ENCODE measurements at places on chromosomes 1 and 21. TPM values are rescaled to one million over a fixed set of nuclear protein-coding genes. Genes with fewer than 3 reads are reported as not detected.
A peak's percentile ranks its signal among the peaks of the same experiment; 100 is the strongest.

The ACKR1 gene
- not detected for total RNA-seq

DNA sequence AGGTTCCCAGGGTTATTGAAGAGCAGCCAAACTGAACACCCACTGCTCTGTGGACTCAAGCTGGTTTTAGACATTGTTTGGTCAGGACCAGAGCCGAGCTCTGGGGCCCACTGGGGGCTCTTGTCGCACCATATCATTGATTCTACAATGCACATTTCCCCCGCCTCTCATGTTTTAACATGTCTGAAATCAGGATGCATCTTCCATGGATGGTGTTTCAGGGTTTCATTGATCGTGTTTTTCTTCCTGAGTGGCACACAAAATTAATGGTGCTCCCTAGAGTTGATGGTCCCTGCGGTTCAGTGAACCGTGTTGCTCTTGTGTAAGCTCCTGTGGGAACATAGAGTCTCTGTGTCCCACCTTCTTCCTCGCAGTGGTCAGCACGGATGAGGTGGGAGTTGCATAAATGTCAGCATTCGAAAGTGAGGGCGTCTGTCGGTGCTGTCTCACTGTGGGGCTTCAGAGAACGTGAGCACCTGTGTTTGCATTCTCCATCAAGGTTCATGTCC lies 38.3 kb downstream of the GALNT2 start:
- DNase-seq, result no peak

DNA sequence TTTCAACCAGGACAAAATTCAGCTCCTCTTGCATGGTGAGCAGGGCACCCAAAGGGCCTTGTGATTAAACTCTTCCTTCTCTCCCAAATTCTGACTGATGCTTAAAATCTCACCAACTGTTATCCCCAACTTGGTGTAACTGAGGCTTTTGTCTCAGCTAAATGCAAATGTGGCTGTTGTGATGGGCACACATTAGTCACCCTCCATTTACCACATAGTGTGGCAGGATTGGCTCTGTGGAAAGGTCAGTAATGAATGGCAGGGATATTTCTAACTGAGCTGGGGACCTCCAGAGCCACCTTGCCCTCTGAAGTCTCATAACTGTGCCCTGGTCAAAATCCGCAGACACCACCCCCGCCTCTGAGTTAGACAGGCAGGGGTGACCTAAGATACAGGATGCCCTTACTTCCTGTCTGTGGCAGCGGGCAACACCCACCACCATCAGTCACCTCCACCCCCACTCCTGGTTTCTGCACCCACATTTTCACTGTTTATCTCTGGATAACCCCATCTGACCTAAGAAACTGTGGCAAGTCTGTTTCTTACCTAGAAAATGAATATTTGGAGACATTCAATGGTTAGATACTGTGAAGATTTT lies 25.4 kb upstream of the RGS16 start:
- DNase-seq, result peak; percentile 34

GRCh38 chr1:2786329-2787162 lies 14.9 kb downstream of the TTC34 start:
- DNase-seq, result peak; percentile 52

The LRRC3 gene
- 1.4 TPM for total RNA-seq

- no peak for DNase-seq
Observed at GRCh38 chr1:236064674-236065508, at the start of gene NID1. Gene NID1, minus strand, starts transcription at chr1:236065090. Its CDS starts 11 bp downstream, at chr1:236065079.

GRCh38 chr1:35886577-35887431 lies 3.8 kb downstream of the AGO1 start:
- no peak for DNase-seq

The TNFSF18 gene
- not detected for total RNA-seq

DNA sequence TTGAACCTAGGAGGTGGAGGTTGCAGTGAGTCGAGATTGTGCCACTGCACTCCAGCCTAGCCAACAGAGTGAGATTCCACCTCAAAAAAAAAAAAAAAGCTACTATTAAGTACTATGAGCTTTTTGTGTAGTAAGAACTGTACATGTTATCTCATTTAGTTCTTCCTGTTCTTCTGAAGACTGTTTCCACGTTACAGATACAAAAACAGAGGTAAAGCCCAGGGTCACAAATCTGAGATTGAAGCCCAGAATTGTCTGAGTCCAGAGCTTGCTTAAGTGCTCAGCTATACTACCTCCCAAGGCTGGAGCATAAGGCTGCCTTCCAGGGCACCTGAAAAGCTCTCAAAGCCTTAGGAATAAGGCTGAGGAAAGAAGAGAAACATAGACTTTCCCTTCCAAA lies 2.9 kb downstream of the FABP3 start:
- DNase-seq, result no peak

The DCST1 gene
- 0.14 TPM for total RNA-seq

DNA sequence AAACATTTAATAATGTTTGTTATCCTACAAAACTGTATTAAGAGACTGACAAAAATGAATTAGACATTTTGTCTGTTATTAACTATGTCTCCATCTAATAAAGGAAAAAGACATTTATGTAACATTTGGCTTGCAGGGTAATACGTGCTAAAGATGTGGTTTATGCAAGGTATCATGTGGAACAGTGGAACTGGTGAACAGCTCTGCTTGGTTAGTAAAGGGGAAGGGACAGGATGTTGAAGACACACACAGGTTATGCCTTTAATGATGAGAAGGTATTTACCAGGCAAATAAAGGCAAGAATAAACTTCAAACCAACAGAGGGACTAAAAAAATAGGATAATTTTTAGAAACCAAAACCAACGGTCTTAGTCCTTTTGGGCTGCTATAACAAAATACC lies 93.1 kb downstream of the UCHL5 start:
- no peak for DNase-seq

Measured in CD4-positive, alpha-beta memory T cell (primary cell).